ENCODE measurements at places on chromosomes 12 and 14.

GRCh38 chr14:103684871-103685270 lies 30.4 kb downstream of the XRCC3 start:
- no peak for DNase-seq

- DNase-seq, result peak; percentile 92
Measured at GRCh38 chr12:93894391-93895088, 217.4 kb downstream of the CRADD start.

DNA sequence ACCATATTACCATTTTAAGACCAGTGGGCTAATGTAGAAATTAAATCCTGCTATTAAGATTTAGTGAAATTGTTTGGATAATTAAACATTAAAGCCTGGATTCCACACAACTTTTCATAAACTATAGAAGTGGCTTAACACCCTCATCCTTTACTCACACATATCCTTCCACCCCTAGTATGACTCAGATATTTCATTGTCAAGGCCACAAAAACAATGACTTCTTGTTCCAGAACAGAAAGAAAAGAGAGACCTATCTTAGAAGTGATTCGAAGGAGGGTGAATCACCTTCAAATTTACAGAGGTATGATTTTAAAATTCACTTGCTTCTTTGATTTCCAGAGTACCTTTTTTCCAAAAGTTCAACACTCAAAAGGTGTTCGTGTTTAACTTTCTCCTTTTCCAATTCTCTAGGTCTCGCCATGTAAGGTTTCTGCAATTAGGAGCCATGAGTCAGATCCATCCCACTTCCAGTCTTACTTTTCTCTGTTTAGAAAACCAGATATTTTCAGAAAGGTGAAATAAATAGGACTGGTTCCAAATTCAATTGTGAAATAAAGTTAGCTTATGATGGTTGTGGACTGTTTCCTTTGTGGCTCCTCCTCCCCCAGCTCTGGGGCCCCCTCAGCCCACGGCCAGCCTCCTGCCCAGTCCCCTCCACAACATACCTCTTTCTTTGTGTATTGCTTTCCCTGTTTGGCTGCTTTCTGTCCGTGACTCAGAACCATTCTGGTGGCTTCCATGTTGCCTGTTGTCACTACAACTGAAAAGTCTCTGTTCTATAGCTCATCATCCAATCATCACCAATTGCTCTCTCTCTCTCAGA lies 24.6 kb upstream of the MGP start:
- DNase-seq, result no peak

GRCh38 chr14:47223656-47224055 lies 451.7 kb downstream of the MDGA2 start:
- DNase-seq, result no peak

- no peak for DNase-seq
Measured at GRCh38 chr12:123011701-123012100, 31.2 kb downstream of the ARL6IP4 start.

GRCh38 chr14:66601932-66602578 lies 94.1 kb downstream of the GPHN start:
- DNase-seq, result no peak

- DNase-seq, result peak; percentile 17
Measured at GRCh38 chr14:101596742-101597141, 35.4 kb downstream of the DIO3 start.

- DNase-seq, result no peak
Measured at GRCh38 chr12:41819948-41820347, 324.7 kb downstream of the GXYLT1 start.

DNA sequence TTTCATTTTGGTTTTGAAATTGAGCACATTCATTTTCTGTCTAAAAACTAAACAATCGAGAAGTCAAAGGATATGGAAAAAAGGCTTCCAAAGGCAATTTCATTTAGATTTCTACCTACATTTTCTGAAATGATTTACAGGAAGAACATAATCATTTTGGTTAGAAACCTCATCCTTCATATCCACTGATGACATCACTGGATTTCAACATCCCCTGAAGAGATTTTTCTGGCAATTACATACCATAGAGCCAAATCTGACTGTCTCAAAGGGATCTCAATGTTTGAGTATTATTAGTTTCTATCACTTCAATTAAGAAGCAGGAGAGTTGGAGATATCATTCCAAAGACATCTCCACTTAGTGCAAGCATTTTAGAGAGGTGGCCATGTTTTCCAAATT lies 137.8 kb downstream of the TTC7B start:
- DNase-seq, result no peak

GRCh38 chr12:25249931-25250738 lies 594 bp downstream of the KRAS start:
- peak; percentile 82 for DNase-seq

DNA sequence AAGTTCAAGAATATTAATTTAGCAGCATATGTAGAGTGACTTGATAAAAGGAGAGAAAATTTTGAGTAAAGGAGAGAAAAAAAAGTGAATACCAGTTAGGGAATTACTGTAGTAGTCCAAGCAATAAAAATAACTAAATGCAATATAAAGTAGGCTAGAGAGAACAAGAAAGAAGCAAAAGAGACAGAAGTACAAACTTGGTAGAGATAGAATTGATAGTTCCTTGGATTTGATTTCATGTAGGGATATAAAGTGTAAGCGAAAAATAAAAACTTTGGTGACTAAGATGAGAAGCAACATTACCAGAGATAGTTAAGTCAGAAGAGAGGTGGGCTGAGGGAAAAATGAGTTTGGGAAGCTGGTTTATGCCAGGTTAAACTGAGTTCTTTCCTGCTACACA lies 252.4 kb downstream of the SEC23A start:
- no peak for DNase-seq

GRCh38 chr14:95662376-95663186 lies 23.6 kb upstream of the TCL1B start:
- DNase-seq, result no peak

DNA sequence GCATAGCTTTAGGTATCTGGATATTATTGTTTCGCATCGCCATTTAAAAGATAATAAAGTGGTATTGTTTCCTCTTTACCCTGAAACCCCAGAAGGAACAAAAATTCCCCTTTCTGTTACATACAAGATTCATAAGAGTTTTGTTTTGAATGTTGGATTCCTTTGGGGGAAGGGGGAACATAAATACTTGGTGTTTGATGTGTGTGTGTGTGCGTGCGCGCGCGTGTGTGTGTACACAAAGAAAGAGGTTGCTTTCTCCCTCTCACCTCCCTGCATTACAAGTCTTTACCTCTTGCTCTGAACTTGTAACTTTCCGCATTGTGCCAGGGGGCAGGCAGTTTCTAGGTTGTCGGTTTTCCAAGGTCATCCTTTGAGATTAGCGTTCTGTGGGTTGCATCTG lies 76.4 kb downstream of the GPATCH2L start:
- DNase-seq, result no peak

DNA sequence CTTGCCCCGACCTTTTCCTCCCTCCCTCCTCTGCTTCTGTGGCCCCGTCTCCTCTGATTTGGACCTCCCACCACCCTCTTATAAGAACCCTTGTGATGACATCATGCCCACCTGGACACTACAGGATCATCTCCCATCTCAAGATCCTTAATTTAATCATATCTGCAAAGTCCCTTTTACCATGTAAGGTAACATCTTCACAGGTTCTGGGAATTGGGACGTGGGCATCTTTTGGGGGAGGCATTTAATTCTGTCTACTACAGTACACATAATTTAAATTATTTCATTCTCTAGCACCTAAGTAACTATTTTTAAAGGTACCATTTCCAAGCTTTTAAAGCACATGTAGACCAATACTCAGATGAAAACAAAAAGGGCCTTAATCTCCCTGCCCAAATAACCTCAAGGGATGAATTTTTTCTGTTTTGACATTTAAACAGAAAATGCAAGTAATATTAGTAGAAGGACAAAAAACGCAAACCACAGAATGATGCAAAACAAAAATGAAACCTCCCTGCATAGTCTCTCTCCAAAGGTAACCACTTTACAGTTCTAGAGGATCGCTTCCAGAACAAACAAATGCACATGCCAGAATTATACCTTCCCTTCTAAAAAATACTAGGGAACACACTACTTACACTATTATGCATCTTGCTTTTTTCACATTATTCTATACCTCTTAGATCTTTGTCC lies 222.1 kb downstream of the AACS start:
- no peak for DNase-seq

GRCh38 chr12:118853634-118854033 lies 127.7 kb upstream of the SRRM4 start:
- DNase-seq, result no peak

GRCh38 chr12:53187145-53187899 lies 6.6 kb upstream of the CSAD start:
- DNase-seq, result peak; percentile 49

DNA sequence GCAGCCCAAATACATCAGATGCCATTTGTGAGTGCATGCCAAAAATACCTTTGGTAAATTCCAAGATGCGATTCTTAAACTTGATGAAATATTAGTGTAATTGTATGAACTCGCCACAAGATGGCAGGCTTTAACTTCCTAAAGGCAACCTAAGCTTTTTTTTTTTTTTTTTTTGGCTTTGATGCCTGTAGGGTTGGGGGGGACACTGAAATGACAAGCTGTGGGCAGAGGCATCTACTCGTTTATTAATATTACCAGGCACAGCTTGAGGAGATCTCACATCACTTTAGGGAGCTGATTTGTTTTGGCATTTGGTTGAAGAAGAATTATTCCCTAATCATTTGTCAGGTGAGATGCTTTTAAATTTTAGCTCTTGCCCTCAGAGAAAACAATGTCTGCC lies 126.7 kb upstream of the CCDC196 start:
- no peak for DNase-seq

- no peak for DNase-seq
Measured at GRCh38 chr12:49887091-49887490, 16.6 kb downstream of the FAIM2 start.

DNA sequence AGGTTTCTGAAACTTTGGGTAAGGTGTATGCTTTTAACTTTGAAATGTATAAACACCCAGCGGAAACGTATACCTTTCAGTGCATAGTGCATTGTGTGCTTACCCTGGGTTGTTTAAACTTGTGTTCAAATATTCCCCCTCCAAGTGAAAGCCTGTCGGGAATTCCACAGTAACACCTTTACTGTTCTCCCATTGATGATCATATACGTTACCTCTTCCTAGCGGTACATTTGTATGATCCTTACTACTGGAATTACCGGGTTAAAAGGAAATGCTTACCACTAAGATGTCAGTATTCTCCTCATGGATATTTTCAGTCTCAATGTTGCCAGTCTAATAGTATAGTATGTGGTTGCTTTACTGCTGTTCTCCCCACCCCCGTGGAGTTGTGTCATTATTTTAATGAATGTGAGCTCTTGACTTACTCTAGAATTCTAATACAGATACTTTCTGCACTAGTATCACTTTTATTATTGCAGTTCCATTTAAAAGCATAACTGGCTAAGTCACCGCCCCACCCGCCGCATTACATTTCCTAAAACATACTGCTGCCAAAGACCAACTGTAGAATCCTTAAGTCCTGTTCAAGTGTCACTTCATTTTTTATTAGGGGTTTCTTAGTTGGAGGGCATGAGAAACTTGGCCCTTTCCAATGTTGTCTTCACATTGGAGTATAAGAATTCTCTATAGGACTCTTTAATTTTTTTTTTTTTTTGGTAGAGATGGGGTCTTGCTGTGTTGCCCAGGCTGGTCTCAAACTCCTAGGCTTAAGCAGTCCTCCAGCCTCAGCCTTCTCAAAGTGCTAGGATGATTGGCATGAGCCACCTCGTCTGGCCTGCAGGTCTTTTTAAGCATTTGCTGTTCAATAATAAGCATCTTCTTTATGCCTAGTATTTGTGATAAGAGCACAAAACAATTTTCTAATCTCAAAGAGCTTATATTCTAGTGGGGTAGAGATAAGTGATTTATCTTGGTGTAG lies 24.9 kb downstream of the NUDT4 start:
- no peak for DNase-seq

- no peak for DNase-seq
Measured at GRCh38 chr12:105347499-105347898, 17.0 kb downstream of the C12orf75 start.

DNA sequence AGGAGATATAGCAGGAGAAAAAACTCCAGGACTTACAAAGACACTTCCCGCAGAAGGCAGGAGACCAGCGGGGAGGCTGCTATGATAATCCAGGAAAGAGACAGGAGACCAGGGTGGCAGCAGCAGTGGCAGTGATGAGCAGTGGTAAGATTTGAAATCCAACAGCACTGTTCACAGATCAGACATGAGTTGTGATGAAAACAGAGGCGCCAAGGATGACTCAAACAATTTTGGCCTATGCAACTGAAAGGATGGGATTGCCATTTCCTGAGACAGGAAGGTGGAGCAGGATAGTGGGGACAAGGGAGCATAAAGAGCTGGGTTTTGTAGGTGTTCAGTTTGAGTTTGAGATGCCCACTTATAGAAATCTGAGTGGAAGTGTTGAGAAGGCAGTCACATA lies 108.6 kb upstream of the DYRK2 start:
- no peak for DNase-seq
